ENCODE measurements at places on chromosomes 2 and 18.

DNA sequence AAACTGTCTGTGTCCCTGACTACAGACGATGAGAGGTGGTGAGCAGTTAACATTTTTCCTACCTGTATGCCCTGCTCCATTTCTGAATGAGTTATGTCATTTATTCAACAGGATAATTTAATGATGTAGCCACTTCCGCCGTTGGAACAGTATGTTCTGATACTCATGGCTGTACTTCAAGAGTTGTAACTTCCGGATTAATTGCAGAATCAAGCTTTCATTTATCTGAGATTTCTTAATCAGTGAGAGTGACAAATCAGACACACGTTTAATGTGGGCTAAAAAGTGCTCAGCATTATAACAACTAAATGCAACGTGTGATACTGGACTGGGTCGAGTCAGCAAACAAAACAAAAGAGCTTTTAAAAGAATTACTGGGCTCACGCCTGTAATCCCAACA, 107.7 kb downstream of the KCTD1 start:
- DNase-seq: no peak

GRCh38 chr18:76588601-76589226, 93.7 kb upstream of the ZNF516 start:
- DNase-seq: no peak

DNA sequence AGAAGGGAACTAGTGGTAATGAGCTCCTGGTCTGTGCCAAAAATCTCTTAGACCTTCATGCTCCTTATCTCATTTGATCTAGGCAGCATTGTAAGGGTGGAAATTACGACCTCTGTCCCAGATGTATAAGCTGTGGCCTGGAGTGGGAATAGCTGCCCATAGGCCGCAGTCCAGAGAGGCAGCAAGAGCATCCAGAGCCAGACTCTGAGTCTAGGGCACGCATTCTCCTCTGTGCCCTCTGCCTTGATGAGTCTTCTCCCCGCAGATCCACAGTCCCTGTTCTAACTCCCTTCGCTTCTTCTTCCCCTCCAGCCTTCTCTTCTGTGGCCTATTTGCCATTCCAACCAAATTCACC, 304.6 kb downstream of the MYCN start:
- DNase-seq: no peak

GRCh38 chr2:47321006-47321405, 82.0 kb upstream of the MSH2 start:
- DNase-seq: no peak

GRCh38 chr2:127449414-127449813, 31.2 kb downstream of the PROC start:
- no peak for DNase-seq

DNA sequence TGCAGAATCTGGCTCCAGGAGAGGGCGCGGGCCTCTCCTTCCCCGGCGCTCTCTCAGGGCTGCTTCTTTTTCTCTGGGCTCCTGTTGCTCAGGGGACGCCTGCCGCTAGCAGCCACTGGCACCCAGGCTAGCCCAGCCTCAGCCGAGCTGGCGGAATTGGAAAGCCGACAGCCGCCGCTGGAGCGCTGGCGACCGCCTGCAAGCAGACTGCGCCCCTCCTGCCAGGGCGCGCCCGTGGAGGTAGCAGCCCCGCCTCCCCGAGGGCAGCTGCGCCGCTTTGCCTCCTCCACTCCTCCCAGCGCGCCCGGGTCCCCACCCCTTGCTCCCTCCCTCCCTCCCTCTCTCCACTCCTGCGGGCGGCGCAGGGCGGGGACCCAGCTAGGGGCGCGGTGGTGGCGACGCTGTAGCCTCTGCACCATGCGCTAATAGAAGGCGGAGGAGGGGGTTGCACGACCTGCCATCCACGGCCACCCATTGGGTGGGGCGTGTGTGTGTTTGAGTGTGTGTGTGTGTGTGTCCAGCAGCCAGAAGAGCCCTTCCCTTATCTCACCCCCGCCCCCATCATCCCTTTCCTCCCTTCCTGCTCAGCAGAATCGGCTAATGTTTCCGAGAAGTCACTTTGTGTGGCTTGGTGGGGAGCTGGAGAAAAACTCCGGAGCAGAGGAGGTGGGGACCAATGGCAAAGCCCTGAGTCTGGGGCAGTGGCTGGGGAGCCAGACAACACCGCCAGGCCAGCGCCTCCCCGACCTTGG, at the start of gene SCN9A:
SCN9A (minus strand) TSS at position 209 of the 752 bp plus-strand sequence. CDS start 64,188 bp downstream, outside the sequence.
- DNase-seq: no peak

GRCh38 chr2:98875081-98875728, 60.8 kb downstream of the CRACDL start:
- no peak for DNase-seq

DNA sequence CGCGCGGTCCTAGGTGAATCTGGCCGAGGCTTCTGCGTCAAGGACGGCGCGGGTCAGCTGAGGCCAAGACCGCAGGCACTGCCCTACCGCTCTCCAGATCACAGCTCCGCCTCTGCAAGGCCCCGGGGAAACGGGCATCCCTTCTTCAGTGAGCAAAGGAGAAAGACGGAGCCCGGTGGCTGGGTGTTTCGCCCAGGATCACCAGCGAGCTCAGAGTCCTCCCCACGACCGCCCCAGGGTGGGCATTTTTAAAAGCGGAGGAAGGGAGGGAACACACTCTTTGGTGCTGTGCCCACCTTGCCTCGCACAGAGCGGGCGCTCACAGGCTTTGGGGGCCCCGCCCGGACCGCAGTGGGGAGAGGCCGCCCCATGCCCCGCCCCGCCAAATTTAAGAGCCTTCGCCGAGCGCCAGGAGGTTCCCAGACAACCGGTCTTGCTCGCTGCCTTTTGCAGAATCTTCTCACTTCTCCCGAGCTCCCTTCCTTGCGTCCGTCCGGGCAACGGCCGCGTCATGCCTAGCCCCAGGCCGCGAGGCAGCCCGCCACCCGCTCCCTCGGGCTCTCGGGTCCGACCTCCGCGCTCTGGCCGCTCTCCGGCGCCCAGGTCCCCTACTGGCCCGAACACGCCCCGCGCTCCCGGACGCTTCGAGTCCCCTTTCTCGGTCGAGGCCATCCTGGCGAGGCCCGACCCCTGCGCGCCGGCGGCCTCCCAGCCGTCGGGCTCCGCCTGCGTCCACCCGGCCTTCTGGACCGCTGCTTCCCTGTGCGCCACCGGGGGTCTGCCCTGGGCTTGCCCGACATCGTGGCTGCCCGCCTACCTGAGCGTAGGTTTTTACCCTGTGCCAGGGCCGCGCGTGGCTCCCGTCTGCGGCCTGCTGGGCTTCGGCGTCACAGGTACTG, at the start of gene NOTO:
NOTO (plus strand) TSS at position 419 of the 899 bp plus-strand sequence; CDS start at position 512, 93 bp downstream.
- DNase-seq: no peak

DNA sequence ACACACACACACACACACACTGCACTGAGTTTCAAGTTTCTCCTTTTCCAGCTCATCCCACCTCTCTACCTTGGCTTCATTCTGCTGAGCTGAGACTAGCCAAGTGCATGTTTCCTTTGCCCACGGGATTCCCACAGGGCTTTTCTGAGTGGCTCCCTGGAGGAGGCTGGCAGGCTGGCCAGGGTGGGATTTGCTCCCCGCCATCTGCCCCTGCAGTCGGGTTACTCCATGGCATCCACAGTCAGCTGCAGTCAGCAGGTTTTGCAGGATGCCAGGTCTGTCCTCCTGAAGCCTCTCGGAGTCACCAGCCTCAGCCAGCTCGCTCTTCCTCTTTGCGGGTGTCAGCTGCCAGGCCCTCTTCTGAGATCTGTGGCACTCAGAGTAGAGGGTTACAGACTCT, 783.7 kb upstream of the SOX11 start:
- DNase-seq: no peak

DNA sequence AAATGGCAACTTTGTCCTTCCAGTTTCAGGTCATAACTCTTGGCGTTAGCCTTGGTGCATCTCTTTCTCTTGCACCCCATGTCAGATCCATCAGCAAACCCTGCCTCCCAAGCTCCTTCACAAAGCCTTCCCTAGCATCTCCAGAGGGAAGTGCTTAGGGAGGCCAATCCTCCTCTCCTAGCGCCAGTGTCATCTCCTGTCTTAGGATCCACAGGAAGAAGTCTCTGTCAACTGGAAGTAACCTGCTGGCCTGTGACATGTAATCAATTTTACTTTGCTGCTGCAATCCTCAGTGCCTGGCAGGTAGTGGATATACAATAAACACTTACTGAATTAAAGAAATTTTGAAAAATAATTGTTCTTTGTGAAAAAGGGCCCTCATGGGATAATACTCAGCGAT, 7.9 kb upstream of the DNPEP start:
- no peak for DNase-seq

- DNase-seq: no peak
These were observed 105.5 kb downstream of the RNF144A start for GRCh38 chr2:7022492-7023385.

GRCh38 chr18:22594155-22594690, 176.5 kb upstream of the CTAGE1 start:
- no peak for DNase-seq

DNA sequence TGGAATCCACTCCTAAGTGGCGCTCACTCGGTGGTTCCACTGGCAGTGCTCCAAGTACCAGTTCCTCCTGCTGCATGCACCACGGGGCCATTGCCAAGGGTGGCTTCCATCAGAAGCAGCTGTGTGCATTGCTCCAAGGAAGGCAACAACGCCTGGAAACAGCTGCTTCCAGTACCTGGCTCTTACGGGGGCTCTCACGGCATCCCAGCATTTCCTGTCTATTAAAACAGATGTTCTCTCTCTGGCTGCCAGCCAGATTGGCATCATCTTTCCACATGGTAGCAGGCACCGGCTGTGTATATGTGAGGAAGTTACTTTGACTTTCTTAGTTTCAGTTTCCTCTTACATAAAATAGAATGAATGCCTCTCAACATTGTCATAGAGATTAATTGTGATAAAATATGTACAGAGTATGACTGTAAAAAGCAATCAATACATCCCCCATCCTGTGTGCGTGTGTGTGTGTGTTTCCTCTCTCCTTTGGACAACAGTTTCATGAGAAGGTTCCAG, 84.9 kb downstream of the CMPK2 start:
- DNase-seq: no peak

- no peak for DNase-seq
These were observed 131.8 kb downstream of the DTNA start for GRCh38 chr18:34841891-34842290.

DNA sequence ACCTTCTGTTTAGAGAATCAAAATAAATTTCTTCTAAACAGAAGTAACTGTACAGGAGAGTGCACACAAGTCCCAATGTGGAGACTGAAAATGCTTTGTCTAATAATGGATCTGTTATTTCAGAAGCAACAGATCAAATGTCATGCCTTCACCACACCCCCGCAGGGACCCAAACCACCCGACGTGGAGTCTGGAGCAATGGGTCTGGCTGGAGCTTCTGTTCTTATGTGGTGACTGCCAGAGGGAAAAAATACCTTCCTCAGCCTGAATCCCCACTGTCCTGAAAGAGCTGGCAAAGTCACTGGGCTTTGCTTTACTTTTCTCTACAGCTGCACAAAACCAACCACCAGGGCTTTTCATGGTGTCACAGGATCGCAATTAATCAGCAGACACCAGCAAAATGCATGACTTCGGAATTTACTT, 119.0 kb upstream of the ZFP36L2 start:
- no peak for DNase-seq

DNA sequence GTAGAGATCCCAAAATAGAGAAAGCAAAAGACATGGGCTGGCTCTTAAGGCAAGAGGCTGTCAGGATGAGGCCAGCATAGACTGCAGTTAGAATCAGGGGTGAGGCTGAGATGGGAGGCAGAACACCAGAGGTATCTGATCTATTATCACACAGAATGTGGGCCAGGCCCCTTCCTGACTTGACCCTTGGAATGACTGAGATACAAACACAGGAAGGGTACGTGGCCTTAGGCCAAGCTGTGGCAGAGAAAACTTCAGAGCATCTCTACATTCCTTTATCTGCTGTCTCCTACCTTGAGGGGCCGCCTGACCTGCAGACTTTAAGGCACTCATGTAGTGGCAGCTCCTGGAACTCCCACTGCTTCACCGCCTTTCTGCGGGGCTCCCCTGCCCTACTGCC, 28.4 kb downstream of the TMEM17 start:
- no peak for DNase-seq

DNA sequence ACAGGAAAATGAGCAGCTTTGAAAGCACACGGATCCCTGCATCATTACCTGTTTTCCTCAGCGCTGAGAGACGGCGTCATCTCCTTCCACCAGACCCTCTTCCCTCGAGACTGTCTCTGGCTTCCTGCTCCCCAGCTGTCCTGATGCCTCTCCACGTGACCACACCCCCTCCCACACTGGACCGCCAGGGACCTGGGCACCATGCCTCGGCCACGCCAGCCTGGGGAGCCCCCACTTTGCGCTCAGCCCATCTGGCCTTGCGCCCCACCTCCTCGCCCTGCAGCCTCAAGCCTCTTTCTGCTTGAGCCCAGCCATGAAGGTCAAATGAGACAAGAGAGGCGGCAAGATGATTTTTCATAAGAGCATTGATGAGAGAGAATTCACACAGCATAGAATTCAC, 66.0 kb upstream of the ACKR3 start:
- no peak for DNase-seq

DNA sequence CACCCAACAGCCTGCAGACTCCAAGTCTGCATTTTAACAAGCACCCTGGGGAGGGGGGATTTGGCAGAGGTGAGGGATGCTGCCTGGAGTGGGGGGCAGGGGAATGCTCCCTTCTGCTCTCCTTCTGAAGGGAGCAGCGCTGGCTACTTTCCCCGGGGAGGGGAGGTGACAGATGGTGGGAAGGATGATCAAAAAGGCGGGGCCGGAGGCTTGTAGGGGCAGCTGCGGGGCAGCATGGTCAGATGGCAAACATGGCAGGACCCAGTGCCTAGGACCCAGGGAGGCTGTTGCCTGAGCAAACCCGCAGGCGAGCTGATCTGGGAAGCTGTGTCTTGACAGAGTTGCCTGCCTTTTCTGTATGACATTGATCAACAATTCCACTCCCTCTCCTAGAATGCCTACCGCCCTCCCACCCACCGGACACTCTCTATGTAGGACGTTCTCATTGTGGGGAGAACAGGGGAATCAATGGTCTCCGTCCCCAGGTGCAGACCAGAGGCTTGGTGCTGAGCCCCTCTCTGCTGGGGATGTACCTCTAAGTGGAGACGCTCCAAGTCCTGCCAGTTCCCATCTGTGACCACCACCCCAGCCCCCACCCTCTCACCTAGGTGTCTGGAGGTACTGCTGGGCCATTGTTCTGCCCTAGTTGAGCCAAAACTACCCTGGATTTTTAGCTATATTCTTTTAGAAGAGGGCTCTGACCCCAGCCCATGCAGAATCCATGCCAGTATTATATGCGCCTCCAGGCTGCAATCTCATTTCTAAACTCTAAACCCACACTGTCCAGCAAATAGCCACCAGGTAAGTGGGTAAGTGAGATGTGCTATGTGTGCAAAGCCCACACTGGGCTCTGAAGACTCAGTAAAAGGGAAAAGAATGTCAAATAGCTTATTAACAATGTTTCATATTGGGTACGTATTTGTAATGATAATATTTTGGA, 89.7 kb upstream of the SEC11C start:
- no peak for DNase-seq

GRCh38 chr2:2796207-2796606, 465.1 kb upstream of the MYT1L start:
- no peak for DNase-seq

GRCh38 chr18:62939926-62940325, 224.6 kb downstream of the PHLPP1 start:
- DNase-seq: no peak

- no peak for DNase-seq
These were observed 176.3 kb downstream of the ANAPC1 start for GRCh38 chr2:111707700-111708099.

- DNase-seq: no peak
These were observed 179.2 kb downstream of the ACKR3 start for GRCh38 chr2:236748801-236749200.

GRCh38 chr18:37502036-37502435, 63.6 kb downstream of the CELF4 start:
- no peak for DNase-seq

- no peak for DNase-seq
These were observed 1.4 kb downstream of the KRCC1 start for GRCh38 chr2:88053934-88054781.
